Fibroblast of skin of back (primary cell): ENCODE measurements at places on chromosomes 6 and 20.
A peak's percentile ranks its signal among the peaks of the same experiment; 100 is the strongest.

- no peak for DNase-seq
Observed at GRCh38 chr6:7073082-7073820, 34.5 kb upstream of the RREB1 start.

DNA sequence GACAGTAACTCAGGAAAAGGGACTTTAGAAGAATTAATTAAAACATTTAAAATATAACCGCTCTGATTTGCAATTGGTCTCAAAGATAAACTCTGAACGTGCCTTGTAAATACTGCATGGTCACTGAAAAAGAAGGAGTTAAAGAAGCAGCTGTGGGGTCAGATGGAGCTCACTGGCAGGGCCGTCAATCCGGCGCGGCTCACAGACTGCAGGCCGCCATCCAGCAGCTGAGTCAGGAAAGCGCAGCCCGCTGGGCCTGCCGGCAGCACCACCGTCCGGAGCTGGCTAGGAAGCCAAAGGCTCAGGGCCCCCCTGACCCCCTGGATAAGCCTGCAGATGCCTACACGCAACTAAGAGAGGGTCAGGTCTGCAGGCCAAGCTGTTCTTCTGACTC is 54.2 kb upstream of the FRMD1 start:
- peak; percentile 18 for DNase-seq

DNA sequence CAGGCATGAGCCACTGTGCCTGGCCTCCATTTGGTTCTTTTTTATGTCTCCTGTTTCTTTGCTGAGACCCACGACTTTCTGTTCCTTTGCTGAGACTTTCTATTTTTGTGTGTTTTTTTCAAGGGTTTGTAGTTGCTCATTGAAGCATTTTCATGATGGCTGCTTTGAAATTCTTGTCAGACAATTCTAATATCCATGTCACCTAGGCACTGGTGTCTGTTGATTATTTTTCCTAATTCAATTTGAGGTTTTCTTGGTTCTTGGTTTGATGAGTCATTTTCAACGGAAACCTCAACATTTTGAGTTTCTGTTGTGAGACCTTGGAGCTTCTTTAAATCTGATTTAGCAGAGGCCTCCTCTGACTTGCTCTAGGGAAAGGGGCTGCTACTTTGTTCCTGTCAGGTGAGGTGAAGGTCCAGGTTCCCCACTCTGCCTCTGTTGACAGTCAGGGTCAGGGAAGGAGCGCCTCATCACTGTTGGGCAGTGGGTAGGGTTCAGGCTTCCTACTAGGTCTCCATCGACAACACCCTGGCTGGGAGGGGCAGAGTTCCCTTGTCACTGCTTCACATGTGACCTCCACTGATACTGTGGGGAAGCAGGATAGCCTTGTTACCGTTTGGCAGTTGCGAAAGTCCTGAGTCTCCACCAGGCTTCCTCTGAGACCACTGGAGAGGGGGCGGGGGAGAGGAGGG is 67.2 kb upstream of the RNF24 start:
- peak; percentile 72 for DNase-seq

DNA sequence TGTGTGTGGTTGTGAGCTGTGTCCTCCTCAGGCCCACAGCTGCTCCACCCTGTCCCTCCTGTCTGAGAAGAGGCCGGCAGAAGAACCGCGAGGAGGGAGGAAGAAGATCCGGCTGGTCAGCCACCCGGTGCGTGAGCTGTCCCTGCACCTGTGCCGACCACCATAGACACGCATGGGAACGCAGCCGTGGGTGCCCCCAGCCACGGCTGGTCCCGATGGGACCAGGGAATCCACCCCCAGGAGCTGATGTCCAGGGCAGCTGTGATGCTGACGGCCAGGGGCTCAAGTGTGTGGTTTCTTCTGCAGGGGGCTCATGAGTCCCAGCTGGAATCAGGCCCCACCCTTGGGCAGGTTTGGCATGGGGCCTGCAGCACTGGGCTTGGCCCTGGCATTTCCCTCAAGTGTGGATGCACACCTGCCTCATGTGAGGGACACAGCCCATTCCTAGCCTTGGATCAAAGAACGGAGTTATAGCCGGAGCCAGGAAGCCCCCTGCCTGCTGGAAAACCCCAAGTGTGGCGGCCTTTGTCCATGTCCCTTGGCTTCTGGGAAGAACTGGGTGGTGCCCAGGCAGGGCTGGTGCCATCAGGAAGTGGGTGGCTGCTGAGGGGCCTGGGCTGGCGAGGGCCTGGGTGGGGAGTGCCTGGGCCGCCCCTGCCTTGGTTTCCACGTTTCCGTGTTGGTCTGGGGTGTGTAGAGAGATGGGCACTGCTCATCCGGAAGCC is 4.6 kb upstream of the TNFRSF6B start:
- no peak for DNase-seq

DNA sequence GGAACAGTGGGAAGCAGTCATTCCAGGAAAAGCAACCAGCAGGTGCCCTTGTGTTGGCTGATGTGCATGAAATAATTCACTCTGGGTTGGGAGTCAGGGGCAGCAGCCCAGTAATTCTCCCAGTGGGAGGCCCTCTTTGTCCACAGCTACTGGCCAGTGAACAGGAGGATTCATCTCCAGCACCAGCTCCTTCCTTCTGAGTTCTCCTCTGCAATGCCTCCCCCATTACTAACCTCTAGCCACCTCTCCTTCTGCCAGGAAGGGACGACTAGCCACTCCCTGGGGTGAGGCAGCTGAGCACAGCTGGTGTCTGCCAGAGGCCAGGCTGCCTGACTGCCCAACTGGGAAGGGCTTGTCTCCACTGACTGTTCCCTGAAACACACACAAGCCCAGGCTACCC is 12.5 kb upstream of the R3HDML start:
- no peak for DNase-seq

DNA sequence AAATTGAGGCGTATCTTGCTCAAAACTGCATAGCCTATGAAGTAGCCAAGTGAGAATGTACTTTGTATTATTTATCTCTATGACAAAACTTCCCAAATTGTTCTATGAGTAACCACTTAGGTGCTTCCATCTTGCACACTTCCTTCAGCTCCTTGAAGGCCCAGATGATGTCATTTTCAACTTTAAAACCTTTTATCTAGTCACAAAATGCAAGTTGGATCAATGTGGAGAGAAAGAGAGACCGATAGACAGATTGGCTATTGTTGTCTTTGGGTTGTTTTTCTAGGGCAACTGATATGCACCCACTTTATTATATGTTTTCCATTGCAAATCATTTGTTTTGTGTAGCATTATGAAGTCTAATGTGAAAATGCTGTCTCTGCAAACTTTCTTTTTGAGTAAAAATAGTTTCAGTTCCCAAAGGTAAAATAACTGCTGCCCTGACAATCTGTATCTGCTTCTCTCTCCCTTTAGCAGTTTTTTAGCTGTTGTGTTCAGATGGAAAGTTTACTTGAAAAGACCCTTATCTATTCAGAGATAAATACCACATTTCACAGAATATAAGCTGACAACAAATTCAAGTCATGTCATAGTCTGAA is 73.7 kb upstream of the CITED2 start:
- peak; percentile 31 for DNase-seq

DNA sequence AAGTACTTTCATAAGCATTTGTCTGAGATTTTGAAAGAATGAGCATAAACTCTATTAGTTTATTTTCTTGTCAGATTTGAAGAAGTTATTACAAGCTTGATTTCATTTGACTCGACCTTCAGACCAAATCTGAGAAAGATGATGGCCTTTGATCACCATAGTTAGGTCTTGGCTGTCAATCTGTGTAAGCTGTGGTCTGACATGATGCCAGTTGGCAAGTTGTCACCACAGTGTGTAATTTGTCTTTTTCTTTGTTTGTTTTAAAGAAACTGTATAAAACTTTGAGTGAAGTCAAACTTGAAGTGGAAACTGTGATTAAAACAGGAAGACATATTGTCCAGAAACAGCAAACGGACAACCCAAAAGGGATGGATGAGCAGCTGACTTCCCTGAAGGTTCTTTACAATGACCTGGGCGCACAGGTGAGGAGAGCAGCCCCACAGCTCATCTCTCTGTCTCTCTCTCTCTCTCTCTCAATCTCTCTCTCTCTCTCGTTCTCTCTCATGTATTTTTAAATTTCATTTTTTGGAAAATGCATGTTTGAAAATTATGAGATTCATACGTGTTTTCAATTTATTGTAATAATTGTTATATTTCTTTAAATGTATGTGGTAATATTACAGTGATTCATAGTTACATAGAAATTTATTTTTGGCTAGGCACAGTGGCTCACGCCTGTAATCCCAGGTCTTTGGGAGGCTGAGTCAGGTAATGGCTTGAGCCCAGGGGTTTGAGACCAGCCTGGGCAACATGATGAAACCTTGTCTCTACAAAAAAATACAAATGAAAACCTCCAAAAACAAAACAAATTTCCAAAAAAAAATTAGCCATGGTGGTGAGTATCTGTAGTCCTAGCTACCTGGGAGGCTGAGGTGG is 208.1 kb downstream of the UTRN start:
- no peak for DNase-seq

GRCh38 chr20:6060213-6060612 is 6.4 kb upstream of the LRRN4 start:
- peak; percentile 9 for DNase-seq

DNA sequence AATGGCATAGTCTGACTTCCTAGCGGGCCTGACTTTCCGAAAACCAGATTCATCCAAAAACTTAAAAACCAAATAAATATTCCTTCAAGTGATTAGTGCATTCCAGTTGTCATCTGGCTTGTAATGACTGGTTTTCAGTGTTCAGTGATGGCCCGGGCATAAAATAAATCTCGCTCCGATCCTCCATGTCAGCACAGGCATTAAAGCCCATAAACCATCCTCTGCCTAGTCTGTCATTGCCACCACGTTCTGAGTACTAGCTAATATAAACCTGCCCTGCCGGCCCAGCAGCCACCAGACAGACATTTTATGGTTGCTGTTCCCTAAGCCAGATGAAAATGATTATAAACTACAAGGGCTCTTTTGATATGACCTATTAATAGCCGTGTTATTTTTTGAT is 232.3 kb upstream of the GMDS start:
- peak; percentile 42 for DNase-seq

DNA sequence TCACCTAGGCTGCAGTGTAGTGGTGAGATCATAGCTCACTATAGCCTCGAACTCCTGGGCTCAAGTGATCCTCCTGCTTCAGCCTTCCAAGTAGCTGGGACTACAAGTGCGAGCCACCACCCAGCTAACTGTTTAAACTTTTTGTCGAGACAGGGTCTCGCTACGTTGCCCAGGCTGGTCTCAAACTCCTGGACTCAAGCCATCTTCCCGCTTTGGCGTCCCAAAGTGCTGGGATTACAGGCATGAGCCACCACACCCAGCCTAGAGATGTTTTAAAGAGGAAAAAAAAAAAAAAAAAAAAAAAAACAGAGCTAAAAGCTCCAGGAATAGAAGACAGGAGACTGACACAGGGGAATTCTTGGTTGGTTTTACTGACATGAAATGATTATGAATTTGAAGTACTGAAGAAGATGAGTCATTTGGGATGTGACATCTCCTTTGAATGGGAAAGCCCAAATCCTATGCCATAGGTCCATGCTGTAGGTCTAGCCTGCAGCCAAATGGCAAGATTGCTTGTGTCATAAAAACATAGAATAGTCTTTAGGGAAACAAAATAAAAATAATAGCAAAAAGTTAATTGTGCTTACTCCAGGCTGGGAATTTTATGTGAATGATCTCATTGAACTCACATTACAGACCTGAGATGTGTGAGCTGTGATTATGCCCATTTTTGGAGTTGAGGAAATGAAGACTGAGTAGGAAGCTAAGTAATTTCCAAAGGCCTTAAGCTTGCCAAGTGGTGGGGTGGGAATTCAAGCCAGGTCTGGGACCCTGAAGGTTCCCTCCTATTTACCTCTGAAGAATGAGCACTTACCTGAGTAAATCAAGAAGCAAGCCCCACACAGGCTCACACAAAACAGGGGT is 24.3 kb upstream of the NHSL1 start:
- DNase-seq, result peak; percentile 68

DNA sequence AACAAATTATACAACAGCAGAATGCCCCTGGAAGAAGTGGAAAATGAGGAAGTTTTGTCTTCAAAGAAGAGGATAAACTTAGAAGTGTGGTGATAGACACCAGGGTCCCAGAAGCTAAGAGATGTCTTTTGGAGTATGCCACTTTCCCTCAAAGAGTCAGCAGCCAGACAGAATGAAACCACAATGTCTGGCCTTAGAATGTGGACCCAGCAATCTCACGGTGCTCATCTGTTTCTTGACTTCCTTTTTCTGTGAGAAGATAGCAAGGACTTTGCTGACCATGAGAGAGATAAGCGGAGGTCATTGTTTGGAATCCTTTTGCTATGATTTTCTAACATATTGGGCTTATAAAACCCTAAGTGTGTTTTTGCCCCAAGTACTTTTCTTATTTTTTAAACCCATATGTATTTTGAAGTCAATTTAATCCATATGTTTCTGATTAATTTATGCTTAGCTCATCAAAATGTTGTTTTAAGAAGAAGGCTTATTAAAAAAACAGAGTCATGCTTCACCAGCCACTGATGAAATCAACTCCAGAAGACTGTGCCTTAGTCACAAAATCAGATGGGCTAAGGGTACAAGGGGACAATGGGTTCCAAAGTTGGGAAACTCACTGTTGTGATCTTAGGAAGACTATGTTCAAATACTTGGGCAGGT is 451.2 kb upstream of the JAG1 start:
- peak; percentile 67 for DNase-seq

DNA sequence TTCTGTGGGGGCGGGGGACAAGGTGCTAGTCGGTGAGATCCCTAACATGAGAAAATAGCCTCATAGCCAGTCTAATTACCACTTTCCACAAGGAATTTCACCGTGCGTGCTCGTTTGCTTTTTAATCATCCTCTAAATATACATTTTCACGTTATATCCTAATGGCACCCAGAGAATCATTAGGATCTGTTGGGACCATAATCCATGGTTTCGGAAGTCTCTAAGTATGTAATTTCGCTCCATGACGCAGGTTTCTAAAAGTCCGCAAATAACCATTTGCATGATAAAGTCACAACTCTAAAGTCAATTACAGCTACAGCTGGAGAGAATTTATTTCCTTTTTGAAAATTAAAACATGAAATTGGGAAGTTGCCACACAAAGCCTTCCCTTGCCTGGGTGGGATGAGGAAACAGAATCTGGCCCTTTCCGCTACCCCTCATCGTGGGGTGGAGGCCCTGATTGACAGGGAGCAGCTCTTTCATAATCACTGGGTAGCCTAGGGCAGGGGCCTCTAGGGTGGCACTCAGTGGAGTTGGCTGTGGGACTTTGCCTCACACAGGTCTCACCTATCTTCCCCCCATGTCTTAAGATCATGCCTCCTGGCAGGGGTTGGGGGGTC is 81.9 kb downstream of the LRFN2 start:
- DNase-seq, result no peak

DNA sequence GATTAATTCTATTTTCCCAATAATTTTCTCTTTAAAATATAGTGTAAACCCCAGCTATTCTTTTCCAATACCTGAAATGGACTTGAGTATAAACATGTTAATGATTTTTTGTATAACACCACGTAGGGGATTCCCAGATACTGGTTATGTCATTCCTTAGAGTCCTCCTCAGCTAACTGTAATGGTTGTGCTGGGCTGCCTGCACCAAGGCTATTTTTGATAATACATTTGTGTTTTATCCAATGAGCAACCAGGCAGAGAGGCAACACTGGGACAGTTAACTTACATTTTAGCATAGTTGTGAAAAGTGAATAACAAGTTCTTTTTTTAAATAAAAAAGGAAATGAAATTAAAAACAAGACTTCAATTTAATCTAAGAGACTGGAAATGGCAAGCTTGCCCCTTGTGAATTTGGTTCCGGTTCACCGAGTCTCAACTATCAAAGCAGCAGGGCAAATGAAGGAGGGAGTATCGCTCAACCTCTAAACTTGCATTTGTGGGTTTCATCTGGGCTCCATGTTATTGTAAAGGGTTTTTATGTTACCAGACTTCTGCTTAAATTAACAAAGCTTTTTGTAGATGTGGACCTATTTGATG is 18.8 kb upstream of the BACH2 start:
- DNase-seq, result no peak
